Activated T-cell treated with anti-CD3 and anti-CD28 coated beads for 4 hours (primary cell): ENCODE measurements at places on chromosomes 5 and 9.

GRCh38 chr9:93086447-93087224 is 9.4 kb upstream of the CARD19 start:
- no peak for DNase-seq

DNA sequence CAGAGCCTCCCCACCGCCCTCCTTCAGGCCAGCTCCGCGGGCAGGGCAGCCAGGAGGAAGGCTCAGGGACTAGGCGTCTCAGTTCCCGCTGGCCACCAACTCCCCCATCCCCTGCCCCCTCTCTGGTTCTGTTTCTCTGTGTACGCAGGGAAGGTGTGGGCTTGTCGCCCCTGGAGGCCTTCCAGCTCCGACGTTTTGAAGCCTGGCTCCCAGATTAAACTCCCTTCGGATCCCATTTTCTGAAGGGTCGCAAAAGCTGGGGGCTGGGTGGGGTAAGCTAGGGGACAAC is 346 bp downstream of the ATOX1 start:
- peak; percentile 6 for DNase-seq

DNA sequence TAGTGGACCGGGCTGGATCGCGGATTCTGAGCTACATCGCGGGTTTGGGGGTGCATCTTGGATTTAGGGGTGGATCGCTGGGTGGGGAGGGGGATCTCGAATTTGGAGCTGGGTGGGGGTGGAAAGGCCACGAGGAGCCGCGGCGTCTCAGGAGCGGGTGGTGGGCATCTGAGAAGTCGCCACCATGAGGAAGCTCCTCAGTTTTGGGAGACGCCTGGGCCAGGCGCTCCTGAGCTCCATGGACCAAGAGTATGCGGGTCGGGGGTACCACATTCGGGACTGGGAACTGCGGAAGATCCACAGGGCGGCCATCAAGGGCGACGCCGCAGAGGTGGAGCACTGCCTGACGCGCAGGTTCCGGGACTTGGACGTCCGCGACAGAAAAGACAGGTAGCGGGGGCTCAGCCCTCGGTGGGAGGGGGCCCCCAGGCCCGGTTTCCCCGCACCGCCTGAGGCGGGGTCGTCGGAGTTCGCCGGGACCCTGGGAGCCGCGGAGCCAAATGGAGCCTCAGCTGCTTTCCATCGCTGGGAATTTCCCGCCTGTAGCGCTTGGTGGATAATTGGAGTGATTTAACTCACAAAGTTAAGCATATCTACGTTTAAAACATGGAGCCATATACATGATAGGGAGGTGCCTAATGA is 376 bp downstream of the ANKRD18B start:
- no peak for DNase-seq

DNA sequence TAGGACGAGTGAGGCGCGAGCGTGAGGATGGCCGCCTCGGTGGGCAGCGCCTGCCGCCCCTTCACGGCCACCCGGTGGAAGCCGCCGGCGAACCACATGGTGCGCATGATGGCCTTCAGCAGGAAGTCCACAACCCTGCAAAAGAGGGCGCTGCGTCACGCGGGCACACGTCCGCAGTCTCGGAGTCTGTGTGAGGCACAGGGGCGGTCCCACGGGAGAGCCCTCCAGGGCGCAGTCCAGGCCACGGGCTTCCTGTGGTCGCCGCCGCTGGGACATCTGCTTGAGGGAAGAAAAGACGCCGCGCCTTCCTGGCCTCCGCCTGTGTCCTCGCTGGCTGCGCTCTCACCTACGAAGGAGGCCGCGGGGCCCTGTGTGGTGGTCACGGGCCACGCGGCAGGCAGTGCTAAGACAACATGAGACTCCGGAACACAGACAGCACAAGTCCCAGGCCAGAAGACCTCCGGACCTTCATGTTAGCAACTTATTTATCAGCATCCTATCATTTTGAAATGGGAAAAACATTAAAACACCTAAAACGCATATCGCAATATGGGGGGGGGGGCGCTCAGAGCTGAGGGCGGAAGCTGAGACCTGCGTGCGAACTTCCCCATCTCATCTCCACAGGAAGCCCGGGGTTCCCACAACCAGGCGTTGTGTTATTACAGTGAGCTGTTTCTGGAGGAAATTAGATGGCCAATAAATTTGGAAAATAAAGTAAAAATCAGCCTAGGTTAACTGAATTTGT is 28.8 kb downstream of the LPCAT1 start:
- no peak for DNase-seq

DNA sequence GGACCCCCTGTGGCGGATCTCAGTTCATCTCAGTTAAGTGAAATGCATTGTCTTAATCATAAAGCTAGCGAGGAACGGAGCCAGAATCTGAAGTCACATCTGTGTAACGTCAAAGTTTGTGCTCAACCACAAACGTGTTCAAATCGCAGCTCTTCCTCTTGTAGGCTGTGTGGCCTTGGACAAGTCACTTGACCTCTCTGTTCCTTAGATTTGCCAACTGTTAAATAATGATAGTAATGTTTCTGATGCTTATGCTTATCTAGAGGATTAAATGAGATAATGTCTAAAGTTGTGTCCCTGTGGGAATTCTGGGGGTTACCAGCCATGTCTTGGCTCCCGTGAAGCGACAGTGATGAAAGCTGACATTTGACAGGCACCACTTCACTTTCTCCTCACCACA is 69.2 kb upstream of the NEURL1B start:
- no peak for DNase-seq

- no peak for DNase-seq
These were observed 994 bp downstream of the POLE3 start for GRCh38 chr9:113409481-113409880.

DNA sequence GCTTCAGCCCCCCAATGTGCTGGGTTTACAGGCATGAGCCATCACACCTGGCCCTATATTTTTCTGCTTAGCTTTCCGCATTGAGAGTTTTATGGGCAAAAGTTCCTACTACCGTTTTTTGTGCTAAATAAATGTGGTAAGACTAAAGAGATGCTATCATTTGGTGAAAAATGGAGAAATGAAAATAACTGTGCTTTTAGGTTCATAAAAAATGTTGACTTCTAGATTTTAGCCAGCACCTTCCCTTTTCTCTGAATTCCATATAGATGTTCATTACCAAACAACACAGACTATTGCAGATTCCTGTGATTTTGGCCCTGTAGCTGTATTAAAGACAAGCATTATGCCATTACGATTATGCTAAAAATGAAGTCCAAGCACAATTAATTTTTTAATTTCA is 72.0 kb upstream of the CTSL start:
- no peak for DNase-seq

DNA sequence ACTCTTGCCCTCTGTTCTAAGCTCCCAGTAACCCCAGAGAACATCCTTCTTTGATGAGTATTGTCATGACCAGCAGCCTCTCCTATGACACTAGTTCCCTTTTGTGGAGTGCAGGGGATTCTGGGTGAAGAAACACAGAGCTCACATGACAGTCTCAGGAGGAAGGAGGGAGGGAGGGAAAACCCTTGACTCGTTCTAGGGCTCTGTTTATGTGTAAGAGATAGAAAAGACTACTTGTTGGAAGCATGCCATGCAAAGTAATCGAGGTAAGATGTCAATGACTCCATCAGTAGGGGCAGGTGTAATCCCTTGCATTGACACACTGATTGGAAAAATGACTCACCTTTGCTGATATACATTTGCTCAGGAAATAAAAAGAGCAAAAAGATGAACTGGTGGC is 190.2 kb upstream of the ELL2 start:
- no peak for DNase-seq

DNA sequence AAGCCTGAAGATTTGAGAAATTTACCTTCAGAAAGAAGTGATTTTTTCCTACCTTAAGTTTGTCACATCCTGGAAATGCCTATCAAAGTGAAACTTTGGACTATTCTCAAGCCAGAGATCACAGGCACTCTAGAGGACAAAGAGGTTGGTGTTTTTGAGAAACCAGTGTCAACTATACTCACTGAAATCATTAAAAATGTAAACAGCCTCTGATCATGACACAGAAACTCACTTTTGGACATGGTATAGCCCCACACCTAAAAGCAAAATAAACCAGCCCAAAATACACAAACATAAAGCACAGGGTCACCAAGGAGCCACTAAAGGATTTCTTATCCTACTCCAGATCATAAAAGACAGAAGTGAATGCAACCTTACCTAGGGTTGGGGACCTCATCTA is 65.7 kb upstream of the ICE1 start:
- no peak for DNase-seq

- DNase-seq: no peak
These were observed 46.8 kb upstream of the CD180 start for GRCh38 chr5:67243349-67243748.

GRCh38 chr5:171283753-171284152 is 25.3 kb upstream of the TLX3 start:
- DNase-seq: no peak

- no peak for DNase-seq
These were observed 2.0 kb upstream of the HAUS6 start for GRCh38 chr9:19104515-19105282.

DNA sequence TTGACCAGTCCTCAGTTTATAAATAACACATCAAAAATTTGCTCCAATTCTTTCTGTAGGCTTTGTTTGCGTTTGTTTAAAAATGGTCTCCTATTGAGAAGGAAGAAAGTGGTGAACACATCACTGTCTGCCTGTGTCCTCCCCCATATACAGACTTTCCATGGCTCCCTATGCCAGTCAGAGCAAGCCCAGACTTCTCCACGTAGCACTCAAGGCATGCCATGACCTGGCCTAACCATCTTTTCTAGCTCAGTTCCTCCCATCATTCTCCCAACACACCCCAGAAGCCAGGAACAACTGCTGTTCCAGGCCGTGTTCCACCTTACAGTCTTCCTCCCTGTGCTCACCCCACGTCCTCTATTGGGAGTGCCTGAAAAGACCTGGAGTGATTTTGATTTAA is 129.6 kb upstream of the ZNF618 start:
- DNase-seq: no peak

DNA sequence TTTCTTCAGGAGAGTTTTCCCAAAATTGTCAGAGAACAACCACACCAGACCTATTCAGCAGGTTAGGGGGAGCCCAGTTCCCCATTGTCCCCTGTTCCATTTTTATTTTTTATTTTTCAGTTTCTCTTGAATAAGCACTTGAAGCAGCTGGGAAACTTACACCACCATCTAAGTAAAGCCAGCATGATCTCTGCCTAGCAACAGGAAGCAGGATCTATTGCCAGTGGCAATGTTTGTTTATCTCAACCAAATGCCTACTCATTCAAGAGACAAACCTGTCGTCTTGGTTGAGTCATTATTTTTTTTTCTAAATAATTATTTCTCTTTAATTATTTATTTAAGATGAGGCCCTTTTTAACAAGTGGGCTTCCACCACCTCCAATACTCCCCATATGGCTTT is 379.3 kb downstream of the PLK2 start:
- DNase-seq: no peak

GRCh38 chr5:104184264-104184663 is 621.7 kb upstream of the NUDT12 start:
- DNase-seq: no peak

- DNase-seq: peak; percentile 36
These were observed 220.3 kb downstream of the NR3C1 start for GRCh38 chr5:143182901-143183820.

DNA sequence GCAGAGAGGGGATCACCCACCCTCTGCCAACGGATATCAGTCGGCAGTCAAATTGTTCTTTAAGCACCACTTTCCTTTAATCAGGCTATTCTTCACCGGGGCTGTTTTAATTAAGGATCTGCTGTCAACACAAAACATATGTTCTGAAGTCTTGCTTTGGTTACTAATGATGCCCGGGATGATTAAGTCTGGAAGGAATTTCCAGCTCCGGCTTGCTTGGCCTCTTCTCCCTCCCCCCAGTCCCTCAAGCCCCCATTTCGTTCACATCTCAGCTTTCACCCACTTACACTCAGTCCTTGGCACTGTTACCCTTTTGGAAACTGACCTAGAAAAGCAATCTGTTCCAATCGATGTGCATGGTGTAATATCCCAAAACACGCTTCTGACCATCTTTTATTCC is 74.7 kb downstream of the MSX2 start:
- no peak for DNase-seq

GRCh38 chr5:3542158-3542557 is 53.5 kb upstream of the IRX1 start:
- no peak for DNase-seq

DNA sequence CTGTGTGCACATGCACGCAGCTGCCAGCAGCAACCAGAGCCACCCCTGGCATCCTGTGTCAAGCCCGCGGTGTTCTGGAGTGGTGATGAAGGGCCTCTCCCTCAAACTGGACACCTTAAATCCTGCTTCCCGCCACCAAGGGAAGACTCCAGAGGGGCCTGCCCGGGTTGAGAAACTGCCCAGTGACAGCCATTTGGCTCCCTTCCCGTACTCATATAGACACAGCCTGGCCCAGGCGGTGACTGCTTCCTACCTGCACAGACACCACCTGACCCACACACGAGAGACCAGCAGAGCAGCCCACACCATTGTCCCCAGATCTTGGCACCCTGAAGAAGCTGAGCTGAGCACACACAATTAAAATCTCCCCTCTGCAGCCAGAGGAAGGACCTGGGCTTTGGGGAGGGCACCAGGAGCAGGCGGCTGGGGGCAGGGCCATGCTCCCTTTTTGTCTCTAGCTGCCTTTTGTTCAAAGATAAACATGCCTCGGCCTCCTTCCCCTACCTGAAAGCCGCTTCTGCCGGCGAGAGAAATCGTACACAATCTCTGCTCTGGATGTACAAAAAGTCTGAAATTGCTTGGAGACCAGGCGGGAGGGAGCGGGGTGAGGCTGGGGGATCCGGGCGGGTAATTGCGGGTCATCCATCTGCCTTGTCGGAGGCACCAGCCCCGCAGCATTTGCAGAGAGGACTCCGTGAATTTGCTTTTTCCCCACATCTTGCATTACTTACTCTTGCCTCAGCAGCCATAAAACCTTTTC is 78.4 kb downstream of the TSPAN17 start:
- no peak for DNase-seq

DNA sequence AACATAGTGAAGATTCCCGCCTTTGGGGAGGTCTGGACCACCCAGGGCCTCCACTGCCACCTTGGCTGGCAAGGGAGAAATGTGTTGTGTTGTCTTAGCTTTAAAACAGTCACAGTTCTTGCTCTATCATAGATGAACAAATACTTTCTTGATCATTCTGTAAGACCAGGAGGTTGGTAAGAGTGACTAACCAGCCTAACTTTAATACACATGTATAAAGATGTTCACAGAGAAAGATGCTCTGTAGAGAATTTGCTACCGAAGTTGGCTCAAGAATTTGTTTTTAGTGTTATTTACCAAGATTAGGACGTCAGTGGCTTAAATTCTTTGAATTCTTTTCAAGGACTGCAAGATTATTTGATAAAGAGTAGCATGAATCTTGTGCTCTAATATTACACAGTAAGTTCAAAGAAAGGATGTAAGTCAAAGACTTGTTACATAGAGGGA is 28.4 kb downstream of the GLRX start:
- DNase-seq: no peak

GRCh38 chr5:32859211-32859641 is 148.1 kb downstream of the NPR3 start:
- DNase-seq: no peak

GRCh38 chr9:130682421-130683121 is 11.0 kb upstream of the EXOSC2 start:
- peak; percentile 45 for DNase-seq

GRCh38 chr9:72312386-72312987 is 52.5 kb downstream of the ZFAND5 start:
- no peak for DNase-seq
